ENCODE measurements at places on chromosomes 11 and 22. TPM values are rescaled to one million over a fixed set of nuclear protein-coding genes. Genes with fewer than 3 reads are reported as not detected.

Gene SMIM38
- total RNA-seq = not detected

Gene TMEM41B
- 82.8 TPM for total RNA-seq

Gene OR51T1
- total RNA-seq = not detected

Gene TLCD5
- 14.8 TPM for total RNA-seq

Gene TRPM5
- total RNA-seq = not detected

Gene FADS3
- total RNA-seq = 44.4 TPM

All from G401 (cell line).